ENCODE measurements at places on chromosomes 6 and 20. TPM values are rescaled to one million over a fixed set of nuclear protein-coding genes. Genes with fewer than 3 reads are reported as not detected.

The TRIM31 gene
- total RNA-seq, result 119 TPM

DNA sequence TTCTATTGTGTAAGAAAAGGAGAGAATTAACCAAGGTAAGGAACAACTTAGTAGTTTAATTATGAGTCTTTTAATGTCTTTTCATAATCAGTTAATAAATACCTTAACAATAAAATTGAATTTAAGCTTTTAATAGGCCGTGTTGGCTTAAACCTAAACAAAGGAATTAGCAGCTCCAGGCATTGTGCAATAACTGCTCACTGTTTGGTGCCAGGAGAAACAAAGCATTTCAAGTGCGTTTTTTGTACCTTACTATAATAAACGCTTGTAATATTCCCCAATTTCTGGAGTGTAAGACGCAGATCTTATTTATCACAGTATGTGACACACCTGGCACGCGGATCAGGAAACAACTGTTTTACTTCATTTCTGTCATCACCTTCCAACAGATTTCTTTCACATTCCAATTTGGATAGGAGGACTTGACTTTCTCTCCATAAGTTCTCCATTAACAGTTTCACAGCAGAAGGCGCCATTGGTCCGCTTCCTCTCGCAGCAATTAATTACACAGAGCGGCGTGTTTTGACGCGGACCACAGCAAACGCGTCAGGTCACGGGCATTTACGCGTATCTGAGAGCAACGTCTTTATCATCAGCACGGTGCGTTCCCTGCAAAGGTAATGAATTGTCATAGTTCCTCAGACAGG is 335.8 kb upstream of the NT5E start:
- DNase-seq, result no peak

DNA sequence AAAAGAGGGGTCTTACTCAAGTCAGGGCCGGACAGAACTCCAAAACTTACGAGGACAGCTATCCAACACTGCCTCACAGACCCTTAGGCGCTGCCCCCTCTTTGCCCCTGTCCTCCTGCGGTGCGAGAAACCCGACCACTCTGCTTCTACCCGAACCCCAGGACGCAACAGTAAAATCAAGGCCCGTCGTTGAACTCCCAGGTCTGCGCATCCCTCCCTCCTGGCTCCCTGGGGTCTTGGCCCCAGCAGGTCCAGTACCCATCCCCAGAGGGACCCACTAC is 6.4 kb downstream of the OLIG3 start:
- no peak for DNase-seq

DNA sequence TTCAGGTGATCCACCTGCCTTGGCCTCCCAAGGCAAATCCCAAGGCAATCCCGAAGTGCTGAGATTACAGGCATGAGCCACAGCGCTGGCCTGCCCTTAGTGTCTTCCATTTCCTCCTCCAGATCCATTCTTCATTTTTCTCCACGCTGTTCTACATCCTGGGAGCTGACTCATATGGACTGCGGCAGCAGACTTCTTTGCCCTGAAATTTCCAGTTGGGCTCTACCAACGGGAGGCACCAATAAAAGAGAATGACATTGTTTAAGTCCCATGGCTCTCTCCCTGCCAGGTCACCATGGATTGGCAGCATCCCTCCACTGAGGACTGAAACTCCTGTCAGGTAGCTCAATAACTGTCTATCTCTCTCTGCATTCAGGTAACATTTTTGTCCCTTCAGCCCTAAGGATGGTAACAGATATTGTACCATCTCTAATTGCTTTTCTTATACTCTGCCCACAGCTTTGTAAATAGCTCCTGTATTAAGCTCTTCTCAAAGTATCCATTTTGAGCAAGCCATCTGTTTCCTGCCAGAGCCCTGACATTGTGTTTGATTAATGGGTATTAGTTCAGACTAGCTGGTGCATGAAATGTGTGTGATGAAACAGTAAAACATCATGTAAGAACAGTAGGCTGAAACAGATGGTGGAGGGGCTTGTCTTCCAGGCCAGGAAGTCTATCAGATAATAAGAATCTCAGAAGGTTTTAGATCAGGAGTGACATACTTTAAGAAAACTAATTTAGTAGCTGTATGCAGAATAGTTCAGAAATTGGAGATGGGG is 3.6 kb downstream of the TBCC start:
- no peak for DNase-seq

- no peak for DNase-seq
These were observed 39.6 kb upstream of the PLAGL1 start for GRCh38 chr6:144047688-144048087.

DNA sequence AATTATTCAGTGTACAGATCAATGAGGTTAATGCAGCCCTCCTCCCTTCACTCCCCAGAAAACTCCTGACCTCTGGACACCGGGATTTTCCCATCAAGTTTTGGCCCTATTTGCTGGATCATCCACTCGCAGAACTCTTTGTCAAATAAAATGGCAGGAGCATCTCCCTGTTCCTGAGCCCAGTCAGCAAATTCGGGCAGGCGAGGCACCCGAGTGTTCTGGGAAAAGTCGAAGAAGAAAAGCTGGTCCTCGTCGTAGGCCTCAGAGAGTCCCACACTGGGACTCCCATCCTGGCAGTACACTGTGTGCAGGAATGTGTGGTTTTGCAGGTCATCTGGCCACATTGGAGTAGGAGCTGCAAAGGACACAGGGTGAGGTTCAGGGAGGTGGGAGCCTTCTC is 2.4 kb downstream of the HLA-DMA start:
- DNase-seq, result no peak

GRCh38 chr6:156004796-156005195 is 549.2 kb upstream of the NOX3 start:
- no peak for DNase-seq

- peak; percentile 83 for DNase-seq
These were observed 2.9 kb downstream of the EEF1A2 start for GRCh38 chr20:63495741-63496595.

- no peak for DNase-seq
These were observed 296.7 kb downstream of the ZFAND3 start for GRCh38 chr6:38116248-38116647.

GRCh38 chr6:37706749-37707148 is 9.1 kb upstream of the MDGA1 start:
- no peak for DNase-seq

DNA sequence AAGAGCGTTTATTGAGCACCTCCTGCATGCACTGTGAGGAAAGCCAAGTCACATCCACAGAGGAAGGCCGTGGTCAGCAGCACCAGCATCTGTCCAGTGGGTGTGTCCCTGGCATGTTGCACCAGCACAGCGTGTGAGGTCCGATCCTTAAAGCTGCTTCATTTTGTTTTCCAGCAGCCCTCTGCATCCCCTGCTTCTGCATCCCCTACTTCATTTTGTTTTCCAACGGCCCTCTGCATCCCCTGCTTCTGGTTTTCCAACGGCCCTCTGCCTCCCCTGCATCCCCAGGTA is 147.8 kb downstream of the SYCP2 start:
- DNase-seq, result no peak

GRCh38 chr6:22444330-22444729 is 125.0 kb upstream of the HDGFL1 start:
- no peak for DNase-seq

The ARMH2 gene
- not detected for total RNA-seq

The C20orf141 gene
- total RNA-seq, result not detected

The MATN4 gene
- 0.13 TPM for total RNA-seq

- no peak for DNase-seq
These were observed 45.5 kb upstream of the AFDN start for GRCh38 chr6:167781066-167781767.

- DNase-seq, result peak; percentile 61
These were observed 44.2 kb upstream of the MDGA1 start for GRCh38 chr6:37741757-37742400.

DNA sequence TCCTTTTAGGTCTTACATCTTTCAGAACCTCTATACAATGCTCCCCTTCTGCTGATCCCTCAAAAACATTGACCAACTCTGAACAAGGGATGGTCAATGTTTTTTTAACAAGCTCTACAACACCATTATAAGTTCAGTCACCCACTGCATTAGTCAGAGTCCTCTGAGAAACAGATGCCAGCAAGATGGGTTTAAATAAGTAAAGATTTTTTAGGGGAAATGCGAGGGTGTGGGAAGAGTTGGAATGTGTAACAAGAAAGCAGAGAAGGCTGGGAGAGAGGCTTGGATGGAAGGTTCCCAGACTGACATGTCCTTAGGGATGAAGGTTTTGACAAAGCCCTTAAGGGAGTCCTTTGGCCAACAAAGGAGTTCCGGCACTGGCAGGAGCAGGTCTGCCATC is 478.3 kb downstream of the FRK start:
- no peak for DNase-seq

GRCh38 chr20:13141546-13141945 is 79.5 kb upstream of the ISM1 start:
- DNase-seq, result no peak

The TMEM200A gene
- not detected for total RNA-seq

The DACT2 gene
- total RNA-seq, result not detected

- DNase-seq, result no peak
These were observed 8.5 kb upstream of the MCM3 start for GRCh38 chr6:52293067-52293466.

GRCh38 chr20:47258745-47259695 is 97.5 kb downstream of the ZMYND8 start:
- DNase-seq, result no peak

GRCh38 chr6:15023448-15023847 is 222.4 kb upstream of the JARID2 start:
- DNase-seq, result no peak

GRCh38 chr6:43862925-43863324 is 92.9 kb downstream of the VEGFA start:
- no peak for DNase-seq

DNA sequence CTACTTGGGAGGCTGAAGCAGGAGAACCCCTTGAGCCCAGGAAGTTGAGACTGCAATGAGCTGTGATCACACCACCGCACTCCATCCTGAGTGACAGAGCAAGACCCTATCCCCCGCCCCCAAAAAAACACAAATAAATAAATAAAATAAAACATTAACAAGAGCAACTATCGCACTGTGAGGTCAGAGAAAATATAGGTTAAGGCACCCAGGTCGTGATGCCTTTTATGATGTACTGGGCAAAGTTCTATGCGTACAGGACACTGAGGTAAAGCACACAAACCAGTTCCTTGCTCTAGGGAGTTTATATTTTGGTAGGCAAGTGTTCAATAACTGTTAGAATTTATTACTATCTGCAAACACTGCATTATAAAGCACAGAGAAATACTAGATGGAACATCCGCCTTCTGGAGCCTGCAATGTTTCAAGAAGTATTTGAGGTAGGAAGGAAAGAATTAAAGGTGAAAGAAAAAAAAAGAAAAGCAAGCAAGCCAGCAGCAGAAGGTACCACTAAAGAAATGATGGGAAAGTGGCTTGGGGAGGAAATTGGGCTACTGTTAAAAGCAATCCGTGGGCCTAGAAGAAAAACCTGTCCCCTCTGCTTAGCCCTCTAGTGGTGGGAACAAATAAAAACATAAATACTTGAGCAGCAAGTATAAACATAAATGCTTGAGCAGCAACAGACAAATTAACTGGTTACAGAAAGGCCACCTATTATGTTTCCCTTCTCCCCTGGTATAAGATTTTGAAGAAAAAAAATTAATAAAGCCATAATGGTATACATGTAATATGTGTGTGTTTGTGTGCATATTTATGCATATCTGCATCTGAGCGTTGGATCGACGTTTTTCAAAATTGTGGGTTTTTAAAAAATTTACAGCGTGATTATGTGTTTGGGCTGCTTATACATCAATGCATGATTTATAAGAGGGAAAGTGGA is 128.0 kb downstream of the PHACTR1 start:
- DNase-seq, result peak; percentile 38

GRCh38 chr20:64030371-64031134 is 5.4 kb upstream of the C20orf204 start:
- DNase-seq, result no peak

The PI16 gene
- total RNA-seq, result 0.29 TPM

DNA sequence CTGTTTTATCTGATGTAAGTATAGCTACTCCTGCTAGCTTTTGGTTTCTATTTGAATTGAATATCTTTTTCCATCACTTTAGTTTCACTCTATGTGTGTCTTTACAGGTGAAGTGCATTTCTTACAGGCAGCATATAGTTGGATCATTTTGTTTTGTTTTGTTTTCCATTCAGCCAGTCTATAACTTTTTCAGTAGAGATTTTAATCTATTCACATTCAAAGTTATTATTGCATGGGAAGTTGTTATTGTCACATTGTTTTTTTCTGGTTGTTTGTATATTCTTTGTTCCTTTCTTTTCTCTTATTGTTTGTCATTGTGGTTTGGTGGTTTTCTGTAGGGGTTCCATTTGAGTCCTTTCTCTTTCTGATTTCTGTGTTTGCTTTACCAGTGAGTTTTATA is 151.2 kb downstream of the PDE10A start:
- no peak for DNase-seq

DNA sequence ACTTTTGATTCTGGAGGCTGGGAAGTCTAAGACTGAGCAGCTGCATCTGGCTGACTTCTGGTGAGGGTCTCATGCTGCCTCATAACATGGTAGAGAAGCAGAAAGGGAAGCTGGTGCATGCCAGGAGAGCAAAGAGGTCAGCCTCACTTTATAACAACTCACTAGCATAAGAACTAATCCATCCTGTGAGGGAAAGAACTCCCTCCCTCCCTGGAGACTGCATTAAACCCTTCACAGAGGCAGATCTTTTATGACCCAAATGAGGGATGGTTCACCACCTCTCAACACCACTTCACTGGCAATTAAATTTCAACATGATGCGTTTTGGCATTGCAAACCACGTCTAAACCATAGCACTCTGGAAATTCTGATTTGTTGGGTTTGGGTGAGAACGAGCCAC is 33.9 kb downstream of the STXBP5 start:
- DNase-seq, result no peak

- peak; percentile 84 for DNase-seq
These were observed 9.5 kb downstream of the C20orf202 start for GRCh38 chr20:1212607-1213396.

The FNDC1 gene
- total RNA-seq, result not detected

DNA sequence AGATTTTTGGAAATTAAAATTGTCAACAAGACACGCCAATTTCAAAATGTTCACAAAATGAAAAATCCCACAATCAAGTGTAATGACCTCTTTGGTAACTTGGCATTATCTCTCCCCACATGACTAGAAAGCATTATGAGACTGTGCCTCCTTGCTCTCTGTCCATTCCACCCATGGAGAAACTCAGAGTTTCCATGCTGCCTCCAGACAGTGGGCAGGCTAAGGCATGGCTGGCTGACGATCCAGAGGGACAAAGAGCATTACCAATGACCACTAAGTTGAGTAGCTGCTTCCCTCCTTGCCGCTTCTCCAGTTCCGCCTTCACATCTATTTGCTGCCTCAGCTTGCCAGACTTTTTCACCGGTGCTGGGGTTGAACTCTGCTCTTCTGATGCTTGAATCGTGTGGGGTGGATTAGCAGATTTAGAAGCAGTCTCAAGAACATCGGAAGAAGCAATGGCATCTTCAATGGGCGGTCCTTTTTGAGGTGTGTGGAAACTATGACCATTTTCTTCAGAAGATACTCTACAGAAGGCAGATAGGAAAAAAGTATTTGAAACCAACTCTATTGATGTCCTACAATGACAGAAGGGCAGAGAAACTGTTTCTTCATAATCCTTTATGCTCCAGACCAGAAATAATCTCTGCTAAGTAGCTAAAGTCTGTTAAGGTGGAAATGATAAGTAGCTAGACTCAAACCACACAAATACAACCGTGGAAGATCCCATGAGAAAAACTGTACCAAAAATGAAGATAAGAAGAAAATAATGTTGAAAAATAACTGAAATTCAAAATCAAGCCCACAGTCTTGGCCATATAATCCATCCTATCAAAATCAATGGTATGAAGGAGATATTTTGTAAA is 47.5 kb upstream of the ALDH8A1 start:
- no peak for DNase-seq

The TCF21 gene
- 0.37 TPM for total RNA-seq

The HLA-DMB gene
- 2.1 TPM for total RNA-seq

GRCh38 chr6:157314705-157315321 is 8.5 kb downstream of the TMEM242 start:
- DNase-seq, result peak; percentile 68
